ENCODE measurements at places on chromosomes 2 and 18.

GRCh38 chr2:222978850-222979249 is 73.1 kb upstream of the KCNE4 start:
- no peak overlapping the region for H3K4me3 ChIP-seq
- no peaks in the 10 kb centered on the region for H3K27me3 ChIP-seq
- H3K4me1 ChIP-seq = peaks cover 9% of the 10 kb centered on the region

- no peaks in the 10 kb centered on the region for H3K36me3 ChIP-seq
- H3K27me3 ChIP-seq = no peaks in the 10 kb centered on the region
- no peak for DNase-seq
- no peak overlapping the region for H3K27ac ChIP-seq
Observed at GRCh38 chr2:4357121-4357520, 653.7 kb downstream of the DCDC2C start.

DNA sequence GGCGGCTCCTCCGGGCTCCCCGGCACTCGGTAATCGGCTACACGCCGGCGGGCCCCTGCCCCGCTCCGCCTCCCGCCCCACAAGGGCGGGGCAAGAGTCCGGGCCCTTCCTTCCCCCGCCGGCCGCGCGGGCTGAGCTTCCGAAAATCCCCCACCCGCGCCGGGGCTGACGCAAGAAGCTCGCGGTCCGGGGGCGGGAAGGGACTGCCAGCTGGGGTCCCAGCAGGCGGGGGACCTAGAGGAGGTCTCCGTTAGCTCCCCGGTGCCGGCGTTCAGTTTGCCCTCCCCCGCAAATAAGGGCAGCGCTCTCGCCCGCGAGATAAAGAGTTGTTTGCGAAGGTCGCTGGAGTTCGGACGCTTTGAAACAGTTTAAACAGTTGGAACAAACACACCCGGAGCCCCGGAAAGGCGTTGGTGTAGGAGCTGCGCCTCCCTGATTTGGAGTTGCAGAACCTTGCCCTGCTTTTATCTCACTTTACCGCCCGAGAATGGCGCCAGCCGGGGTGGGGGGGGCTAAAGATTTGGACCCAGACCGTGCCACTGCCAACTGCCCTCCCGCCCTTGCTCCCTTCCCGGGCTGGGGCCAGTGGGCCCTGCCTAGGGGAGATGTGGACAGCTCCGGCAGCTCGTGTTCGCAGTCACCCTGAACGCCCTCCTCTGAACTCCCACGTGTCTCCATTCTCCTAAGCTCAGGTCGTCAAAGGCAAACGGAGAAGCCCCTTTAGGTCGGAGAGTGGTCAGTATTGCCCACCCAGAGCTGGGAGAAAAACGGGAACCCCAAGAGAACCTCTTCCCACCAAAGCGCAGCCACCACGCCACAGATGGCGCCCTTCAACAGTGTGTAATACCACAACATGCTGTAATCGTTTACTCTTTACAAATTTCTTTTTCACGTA is at the start of gene NFE2L2:
NFE2L2 (minus strand) TSS at position 35 of the 895 bp plus-strand sequence. CDS start 151 bp downstream, outside the sequence.
- H3K36me3 ChIP-seq = no peaks in the 10 kb centered on the region
- peak; percentile 94 for DNase-seq
- peaks cover 43% of the 10 kb centered on the region for H3K4me1 ChIP-seq
- H3K27ac ChIP-seq = peak within 1 kb of the TSS; percentile 100
- H3K27me3 ChIP-seq = no peaks in the 10 kb centered on the region

DNA sequence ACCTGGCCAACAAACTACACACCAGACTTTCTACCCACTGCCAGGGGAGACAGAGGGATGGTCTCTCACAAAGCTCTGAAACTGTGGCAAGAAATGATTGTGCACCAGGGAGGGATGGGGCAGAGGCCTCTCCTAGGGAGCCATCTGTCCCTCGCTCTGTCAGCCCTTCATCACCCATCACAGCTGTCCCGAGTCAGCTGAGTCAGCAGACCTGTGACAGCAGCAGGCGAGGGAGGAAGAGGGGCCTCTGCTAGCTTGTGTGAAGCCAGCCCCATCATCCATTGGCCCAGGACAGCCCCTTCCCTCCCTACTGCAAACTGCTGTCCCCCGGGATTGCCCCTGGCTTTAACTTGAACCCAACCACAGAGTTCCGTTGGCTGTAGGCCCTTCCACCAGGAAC is 5.0 kb downstream of the SH2D6 start:
- H3K27ac ChIP-seq = no peak overlapping the region
- no peaks in the 10 kb centered on the region for H3K27me3 ChIP-seq
- no peaks in the 10 kb centered on the region for H3K36me3 ChIP-seq
- no peak for DNase-seq
- no peak overlapping the region for H3K4me3 ChIP-seq

DNA sequence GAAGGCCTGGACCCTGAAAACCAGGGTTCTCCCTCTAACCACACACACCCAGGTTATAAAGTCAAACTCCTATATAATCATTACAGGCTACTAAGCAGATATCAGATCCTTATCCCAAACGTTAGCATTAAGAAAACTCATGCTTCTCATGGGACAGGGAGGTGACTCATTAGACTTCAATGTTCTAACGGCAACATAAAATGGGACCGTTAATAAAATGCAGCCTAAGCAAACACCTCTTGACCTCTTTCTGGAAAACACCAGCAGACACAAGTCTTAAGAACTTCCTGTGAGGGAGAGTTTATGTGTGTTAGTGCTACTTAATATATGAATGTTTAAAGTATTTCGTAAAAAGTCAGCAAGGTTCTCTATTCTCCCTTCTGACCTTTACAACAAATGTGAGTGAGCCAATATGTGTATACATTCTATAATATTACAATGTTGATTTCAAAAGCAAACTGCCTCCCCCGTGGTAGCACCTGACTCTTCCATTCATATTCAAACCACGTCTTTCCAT is 31.7 kb downstream of the LPIN2 start:
- H3K4me3 ChIP-seq = no peak overlapping the region
- no peaks in the 10 kb centered on the region for H3K36me3 ChIP-seq
- H3K27ac ChIP-seq = peak overlapping the region; percentile 86
- H3K27me3 ChIP-seq = no peaks in the 10 kb centered on the region
- peaks cover 55% of the 10 kb centered on the region for H3K4me1 ChIP-seq

GRCh38 chr2:5385596-5385995 is 306.6 kb upstream of the SOX11 start:
- H3K4me3 ChIP-seq = no peak overlapping the region
- H3K36me3 ChIP-seq = no peaks in the 10 kb centered on the region
- H3K27me3 ChIP-seq = no peaks in the 10 kb centered on the region
- H3K27ac ChIP-seq = no peak overlapping the region

All from left lung (tissue), 14 donors.